Activated CD8-positive, alpha-beta T cell treated with anti-CD3 and anti-CD28 coated beads, Interleukin-2, amount 10 ng/mL, durations not matched to agents 7 days and 5 days (primary cell): ENCODE measurements at places on chromosomes 2 and 18. TPM values are rescaled to one million over a fixed set of nuclear protein-coding genes. Genes with fewer than 3 reads are reported as not detected.

DNA sequence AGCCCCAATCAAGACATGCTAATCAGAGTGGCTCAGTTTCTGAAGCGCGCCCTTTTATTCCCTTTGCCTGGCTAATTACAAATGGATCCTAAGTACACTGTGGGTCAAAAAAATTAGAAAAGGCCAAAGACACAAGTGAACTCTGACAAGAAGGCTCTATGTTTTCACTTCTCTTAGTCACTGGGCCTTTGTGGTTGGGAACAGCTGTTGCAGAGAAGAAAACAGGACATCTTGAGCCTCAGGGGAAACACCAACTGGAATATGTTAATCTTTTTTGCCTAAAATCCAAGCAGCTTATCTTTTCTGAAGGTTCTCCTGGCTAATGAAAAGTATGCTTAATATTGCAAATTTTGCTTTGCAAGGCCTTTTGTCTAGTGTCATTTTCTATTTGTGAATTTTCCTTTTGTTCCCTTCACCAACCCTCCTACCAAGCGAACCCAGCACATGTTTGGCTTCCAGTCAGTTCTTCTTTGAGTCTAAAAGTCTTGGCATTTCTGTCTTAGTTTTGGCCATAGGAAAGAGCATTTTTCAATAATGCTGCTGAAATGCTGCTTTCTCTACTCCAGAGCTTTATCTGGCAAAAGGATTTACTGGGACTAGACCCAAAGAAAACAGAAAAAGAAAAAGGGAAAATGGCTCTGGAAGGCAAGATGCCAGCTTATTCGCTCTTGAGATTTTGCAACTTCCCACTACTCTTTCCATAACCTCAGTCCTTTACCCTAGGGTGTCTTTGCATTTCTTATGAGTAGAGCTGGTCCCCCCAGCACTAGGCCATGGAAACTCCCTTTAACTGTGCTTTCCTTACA lies 440.2 kb upstream of the ST6GAL2 start:
- H3K4me1 ChIP-seq, result no peaks in the 10 kb centered on the region
- H3K27ac ChIP-seq, result no peak overlapping the region
- no peaks in the 10 kb centered on the region for H3K36me3 ChIP-seq
- no peaks in the 10 kb centered on the region for H3K27me3 ChIP-seq

- H3K27me3 ChIP-seq, result no peaks in the 10 kb centered on the region
- DNase-seq, result no peak
Observed at GRCh38 chr2:238337846-238338245, 17.5 kb downstream of the TRAF3IP1 start.

GRCh38 chr2:172214252-172214651 lies 111.6 kb upstream of the DLX2 start:
- no peak for DNase-seq
- H3K4me3 ChIP-seq, result no peak overlapping the region
- H3K36me3 ChIP-seq, result no peaks in the 10 kb centered on the region
- H3K27ac ChIP-seq, result no peak overlapping the region
- H3K27me3 ChIP-seq, result peaks cover 5% of the 10 kb centered on the region

DNA sequence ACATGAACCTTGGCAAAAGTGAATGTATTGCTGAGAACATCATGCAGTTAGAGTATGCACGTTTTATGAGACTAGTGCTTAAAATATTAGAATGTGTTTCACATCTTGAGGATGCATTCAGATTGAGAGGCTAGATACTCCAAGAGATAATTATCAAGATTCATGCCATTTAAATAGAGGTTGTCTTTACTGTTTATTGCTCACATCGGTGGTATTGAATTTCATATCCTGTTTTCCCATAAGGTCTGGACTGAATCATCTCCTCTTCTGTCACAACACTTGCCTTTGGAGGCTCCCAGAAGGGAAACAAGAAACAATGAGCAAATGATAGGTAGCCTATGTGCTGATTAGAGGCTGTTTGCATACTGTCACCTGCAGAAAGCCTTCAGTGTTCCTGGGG lies 83.8 kb downstream of the CLHC1 start:
- no peaks in the 10 kb centered on the region for H3K4me1 ChIP-seq
- no peak overlapping the region for H3K27ac ChIP-seq
- DNase-seq, result no peak
- H3K27me3 ChIP-seq, result no peaks in the 10 kb centered on the region
- H3K4me3 ChIP-seq, result no peak overlapping the region

GRCh38 chr2:147440734-147441133 lies 404.1 kb upstream of the ACVR2A start:
- DNase-seq, result no peak
- no peaks in the 10 kb centered on the region for H3K36me3 ChIP-seq
- H3K4me3 ChIP-seq, result no peak overlapping the region
- H3K27ac ChIP-seq, result no peak overlapping the region
- no peaks in the 10 kb centered on the region for H3K4me1 ChIP-seq

GRCh38 chr2:20578895-20579825 lies 71.7 kb downstream of the HS1BP3 start:
- peaks cover 32% of the 10 kb centered on the region for H3K4me1 ChIP-seq
- H3K36me3 ChIP-seq, result peaks cover 15% of the 10 kb centered on the region
- H3K27me3 ChIP-seq, result no peaks in the 10 kb centered on the region
- no peak overlapping the region for H3K4me3 ChIP-seq

GRCh38 chr2:3354986-3355385 lies 22.6 kb downstream of the EIPR1 start:
- no peak overlapping the region for H3K4me3 ChIP-seq
- no peak for DNase-seq
- peaks cover 51% of the 10 kb centered on the region for H3K36me3 ChIP-seq
- H3K27ac ChIP-seq, result no peak overlapping the region
- no peaks in the 10 kb centered on the region for H3K27me3 ChIP-seq

DNA sequence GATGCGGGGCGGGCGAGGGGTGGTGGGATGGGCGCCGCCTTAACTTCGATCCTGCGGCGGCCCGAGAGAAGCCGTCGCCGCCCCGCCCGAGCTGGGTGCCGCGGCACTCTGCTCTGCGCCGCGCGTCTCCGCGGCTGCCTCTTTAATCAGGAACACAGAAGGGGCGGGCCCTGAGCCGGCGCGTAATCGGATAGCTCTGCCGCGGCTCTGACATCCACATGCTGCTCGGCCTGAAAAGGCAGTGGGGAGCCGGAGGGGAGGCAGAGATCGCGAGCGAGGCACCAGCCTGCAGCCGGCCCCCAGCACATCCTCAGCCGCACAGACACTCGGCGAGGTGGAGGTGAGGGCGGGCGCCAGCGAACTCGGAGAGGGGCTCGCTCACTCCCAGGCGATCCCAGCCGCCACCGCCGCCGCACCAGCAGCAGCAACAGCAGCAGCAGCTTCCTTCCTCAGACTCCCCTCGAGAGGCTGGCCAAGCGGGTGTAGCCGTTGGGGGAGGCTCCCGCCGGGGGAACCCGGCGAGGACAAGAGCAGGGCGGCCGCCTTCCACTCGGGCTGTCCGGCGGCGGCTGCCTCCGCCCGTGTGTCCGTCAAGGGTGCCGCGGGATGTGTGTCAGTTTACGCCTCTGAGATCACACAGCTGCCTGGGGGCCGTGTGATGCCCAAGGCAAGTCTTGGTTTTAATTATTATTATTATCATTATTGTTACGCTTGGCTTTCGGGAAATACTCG lies at the start of gene NRP2:
NRP2 (plus strand) TSS at position 263 of the 732 bp plus-strand sequence. CDS start 790 bp downstream, outside the sequence.
- peak within 1 kb of the TSS; percentile 79 for H3K4me3 ChIP-seq
- peaks cover 49% of the 10 kb centered on the region for H3K4me1 ChIP-seq
- H3K36me3 ChIP-seq, result no peaks in the 10 kb centered on the region

- H3K27ac ChIP-seq, result no peak overlapping the region
- H3K36me3 ChIP-seq, result no peaks in the 10 kb centered on the region
- no peak for DNase-seq
- H3K4me3 ChIP-seq, result no peak overlapping the region
- peaks cover 15% of the 10 kb centered on the region for H3K27me3 ChIP-seq
Observed at GRCh38 chr2:110847651-110848050, 115.3 kb downstream of the ACOXL start.

DNA sequence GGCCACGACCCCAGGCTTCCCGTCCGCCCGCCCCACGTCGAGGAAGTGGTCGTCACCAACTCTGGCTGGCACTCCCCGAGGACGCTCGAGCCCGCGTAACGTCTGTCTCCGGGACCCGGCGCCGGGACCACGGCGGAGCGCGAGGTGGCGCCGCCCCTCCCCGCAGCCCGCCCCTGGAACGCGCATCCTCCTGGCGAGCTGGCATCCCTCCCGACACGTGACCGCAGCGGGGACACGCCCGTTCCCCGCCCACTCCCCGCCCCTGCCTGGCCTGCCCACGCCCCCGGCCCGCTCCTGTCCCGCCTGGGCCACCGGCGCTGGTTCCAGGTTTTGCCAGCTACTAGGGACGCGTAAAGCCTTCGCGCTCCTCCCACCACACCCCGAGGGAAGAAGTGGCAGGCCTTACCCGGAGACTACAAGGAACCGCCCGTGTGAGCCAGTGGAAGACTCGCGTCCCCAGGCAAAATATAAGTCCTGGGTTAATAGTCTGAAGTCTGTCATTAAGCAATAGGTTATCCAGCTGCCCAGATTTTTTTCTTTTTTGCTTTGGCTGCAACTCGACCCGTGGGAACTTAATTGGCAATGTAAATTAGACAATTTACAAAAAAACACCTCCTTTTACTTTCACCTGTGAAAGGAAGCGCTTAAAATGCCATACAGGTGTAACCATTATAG lies at the start of gene OSBPL1A:
OSBPL1A (minus strand) TSS at position 131 of the 675 bp plus-strand sequence. CDS start 20,291 bp downstream, outside the sequence.
- peak within 1 kb of the TSS; percentile 74 for H3K4me3 ChIP-seq
- peaks cover 22% of the 10 kb centered on the region for H3K27me3 ChIP-seq
- peaks cover 14% of the 10 kb centered on the region for H3K4me1 ChIP-seq
- H3K36me3 ChIP-seq, result no peaks in the 10 kb centered on the region
- H3K27ac ChIP-seq, result peak within 1 kb of the TSS; percentile 43

- no peak overlapping the region for H3K4me3 ChIP-seq
- no peak for DNase-seq
- peaks cover 75% of the 10 kb centered on the region for H3K36me3 ChIP-seq
- H3K27ac ChIP-seq, result no peak overlapping the region
- H3K4me1 ChIP-seq, result no peaks in the 10 kb centered on the region
Observed at GRCh38 chr2:177474998-177475397, 82.4 kb downstream of the AGPS start.

DNA sequence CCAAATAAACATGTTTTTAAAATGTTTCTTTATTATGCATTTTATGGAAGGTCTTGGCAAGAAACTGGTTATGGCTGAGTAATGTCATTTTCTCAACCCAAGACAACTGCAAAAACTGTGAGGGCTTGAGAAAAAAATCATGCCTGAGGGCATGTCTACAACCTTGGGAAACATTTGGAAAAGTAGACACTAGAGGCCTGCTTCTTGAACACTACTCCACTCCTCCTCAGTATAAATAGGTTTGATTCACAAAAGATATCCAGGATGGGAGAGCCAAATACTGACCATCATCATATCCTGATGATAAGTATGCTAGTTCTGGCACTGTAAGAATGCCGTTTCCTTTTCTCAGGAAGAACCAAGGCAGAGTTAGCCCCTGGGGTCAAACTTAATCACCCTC lies 71.1 kb downstream of the OSR1 start:
- H3K4me1 ChIP-seq, result no peaks in the 10 kb centered on the region
- H3K27me3 ChIP-seq, result no peaks in the 10 kb centered on the region
- no peak for DNase-seq
- H3K4me3 ChIP-seq, result no peak overlapping the region
- H3K27ac ChIP-seq, result no peak overlapping the region

- no peaks in the 10 kb centered on the region for H3K36me3 ChIP-seq
- peaks cover 3% of the 10 kb centered on the region for H3K27me3 ChIP-seq
- no peaks in the 10 kb centered on the region for H3K4me1 ChIP-seq
Observed at GRCh38 chr18:306608-307255, 38.9 kb upstream of the THOC1 start.

GRCh38 chr18:58228762-58229161 lies 184.7 kb downstream of the NEDD4L start:
- H3K4me3 ChIP-seq, result no peak overlapping the region
- H3K27me3 ChIP-seq, result no peaks in the 10 kb centered on the region
- H3K27ac ChIP-seq, result no peak overlapping the region
- DNase-seq, result no peak
- H3K4me1 ChIP-seq, result no peaks in the 10 kb centered on the region

DNA sequence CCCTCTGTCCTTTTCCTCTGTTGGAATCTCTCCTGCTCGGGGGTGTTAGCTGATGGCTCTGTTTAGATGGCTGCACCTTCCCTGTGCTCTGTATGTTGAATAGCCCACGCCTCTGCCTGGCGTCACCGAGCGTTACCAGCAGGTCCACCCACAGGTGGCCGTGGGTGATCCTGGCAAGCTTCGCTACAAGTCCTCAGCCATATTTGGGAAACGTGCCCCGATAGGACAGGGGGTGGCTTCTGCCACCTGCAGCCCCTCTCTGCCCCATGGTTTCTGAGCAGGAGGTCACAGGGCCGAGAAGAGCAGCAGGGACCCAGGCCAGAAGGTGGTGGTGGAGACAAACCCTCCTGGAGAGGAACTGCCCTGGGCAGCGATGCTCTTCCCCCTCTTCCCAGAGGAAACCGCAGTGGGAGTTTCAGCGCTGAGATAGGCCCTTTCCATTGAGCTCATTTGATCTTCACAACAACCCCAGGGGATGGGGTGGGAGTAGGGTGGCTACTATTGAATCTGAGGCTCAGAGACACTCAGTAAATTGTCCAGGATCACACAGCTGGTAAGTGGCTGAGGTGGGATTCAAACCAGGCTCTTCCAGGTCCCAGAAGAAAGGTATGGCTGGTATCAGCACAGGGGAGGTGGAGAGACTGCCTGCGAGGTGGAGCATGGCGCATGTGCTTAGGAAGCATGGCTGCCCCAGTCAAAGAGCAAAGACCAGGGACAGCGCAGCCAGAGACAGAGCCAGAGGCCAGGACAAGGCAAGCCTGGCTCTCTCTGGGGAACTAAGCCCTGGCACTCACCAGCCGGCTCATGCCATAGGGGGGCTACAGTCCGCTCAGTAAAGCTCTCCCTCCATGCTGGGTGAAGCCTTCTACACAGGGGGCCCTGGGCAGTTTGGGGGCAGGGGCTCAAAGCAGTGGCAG lies 15.0 kb downstream of the NGEF start:
- DNase-seq, result no peak
- H3K27ac ChIP-seq, result no peak overlapping the region
- no peaks in the 10 kb centered on the region for H3K36me3 ChIP-seq
- H3K4me1 ChIP-seq, result no peaks in the 10 kb centered on the region
- peaks cover 4% of the 10 kb centered on the region for H3K27me3 ChIP-seq

- no peak overlapping the region for H3K4me3 ChIP-seq
- H3K27me3 ChIP-seq, result no peaks in the 10 kb centered on the region
- H3K36me3 ChIP-seq, result no peaks in the 10 kb centered on the region
- no peak for DNase-seq
Observed at GRCh38 chr2:222024932-222025880, 273.6 kb downstream of the PAX3 start.

The TRIB2 gene
- total RNA-seq, result 52.7 TPM

The HYCC2 gene
- 35.9 TPM for total RNA-seq

The TDRD15 gene
- total RNA-seq, result not detected

The RGPD4 gene
- total RNA-seq, result not detected

The IL36B gene
- total RNA-seq, result not detected

The LYPD6B gene
- total RNA-seq, result not detected

The PDE11A gene
- total RNA-seq, result not detected

The DPP4 gene
- total RNA-seq, result 158 TPM

The LOXHD1 gene
- 0.47 TPM for total RNA-seq

The ANKRD30BL gene
- not detected for total RNA-seq

The ITPRIPL1 gene
- total RNA-seq, result 43.4 TPM

The NCL gene
- total RNA-seq, result 686 TPM

The ZNF892 gene
- 3.9 TPM for total RNA-seq

The PLB1 gene
- total RNA-seq, result 1.0 TPM

The IL36RN gene
- not detected for total RNA-seq

The VWA3B gene
- not detected for total RNA-seq

The DBI gene
- 192 TPM for total RNA-seq

The POMC gene
- 3.4 TPM for total RNA-seq
